Activated CD4-positive, alpha-beta T cell treated with anti-CD3 and anti-CD28 coated beads, Interleukin-2, amount 50 U/mL, for 16 hours (primary cell): ENCODE measurements at places on chromosomes 4 and X.
A peak's percentile ranks its signal among the peaks of the same experiment; 100 is the strongest.

DNA sequence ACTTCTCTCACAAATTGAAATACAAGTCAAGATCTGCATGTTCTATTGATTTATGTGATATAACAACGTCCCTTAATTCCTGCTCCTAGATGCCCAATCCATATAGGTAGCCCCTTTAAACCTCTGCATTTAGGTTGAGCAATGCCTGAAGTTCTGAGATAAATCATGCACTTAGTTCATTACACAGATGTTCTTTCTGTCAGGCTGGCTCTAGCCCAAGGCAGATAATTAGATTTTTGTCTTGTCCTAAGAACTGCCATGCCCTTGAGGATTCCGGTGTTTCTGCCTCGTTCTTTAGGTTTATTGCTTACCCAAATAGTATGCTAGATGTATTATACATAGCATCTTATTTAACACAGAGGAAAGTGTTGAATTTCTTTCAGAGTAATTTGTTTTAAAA lies 143.1 kb downstream of the TRAM1L1 start:
- DNase-seq: no peak

DNA sequence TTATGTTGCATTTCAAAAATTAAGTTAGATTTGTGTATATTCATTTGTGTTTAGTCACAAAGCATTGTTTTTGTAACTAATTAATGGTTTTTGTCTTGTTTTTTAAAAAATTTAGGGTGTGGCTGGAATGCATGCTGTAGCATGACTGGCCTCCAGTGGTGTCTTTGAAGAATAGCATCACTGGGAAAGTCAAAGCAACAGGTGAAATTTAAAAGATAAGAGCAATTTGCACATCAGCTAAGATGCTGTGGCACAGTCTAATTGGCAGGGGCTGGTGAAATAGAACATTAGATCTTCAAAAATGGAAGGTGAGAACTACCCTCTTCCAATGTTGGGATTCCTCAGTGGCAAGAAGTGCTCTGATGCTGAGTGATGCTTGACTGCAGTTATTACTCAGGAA lies 45.3 kb downstream of the ANK2 start:
- no peak for DNase-seq

DNA sequence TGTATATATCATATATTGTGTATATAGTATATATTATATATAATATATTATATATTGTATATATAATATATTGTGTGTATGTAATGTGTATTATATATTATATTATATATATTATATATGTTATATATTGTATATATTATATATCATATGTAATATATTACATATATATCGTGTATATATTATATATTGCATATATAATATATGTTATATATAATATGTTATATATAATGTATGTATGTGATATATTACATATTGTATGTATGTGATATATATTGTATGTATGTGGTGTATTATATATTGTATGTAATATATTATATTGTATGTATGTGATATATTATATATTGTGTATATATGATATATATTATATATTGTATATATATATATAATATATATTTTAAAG lies 30.5 kb downstream of the RAB40A start:
- no peak for DNase-seq

DNA sequence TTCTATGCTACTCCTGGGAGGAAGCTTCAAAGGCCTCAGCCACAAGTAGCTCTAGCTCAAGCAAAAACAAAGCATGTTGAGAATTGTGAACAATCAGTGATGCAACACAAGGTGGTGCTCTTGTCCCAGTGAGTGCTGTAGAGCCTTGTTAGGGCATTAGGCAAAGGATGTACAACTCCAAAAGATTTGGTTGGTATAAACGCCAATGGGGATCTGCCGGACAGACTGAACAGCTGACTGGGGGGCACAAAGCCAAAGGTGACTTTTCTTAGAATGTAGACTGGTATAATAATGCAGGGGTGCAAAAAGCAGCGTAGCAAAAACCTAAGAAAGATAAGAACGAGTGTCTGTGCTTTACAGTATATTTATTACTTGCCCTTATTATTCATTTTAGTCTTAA lies 62.6 kb upstream of the ALB start:
- peak; percentile 7 for DNase-seq

- no peak for DNase-seq
Observed at GRCh38 chr4:81214144-81214880, 710 bp downstream of the PRKG2 start.

- DNase-seq: no peak
Observed at GRCh38 chr4:10276152-10276551, 159.6 kb upstream of the WDR1 start.

GRCh38 chr4:112819729-112820128 lies 182.8 kb downstream of the LARP7 start:
- DNase-seq: no peak

- DNase-seq: no peak
Observed at GRCh38 chr4:7414736-7415510, 19.8 kb downstream of the PSAPL1 start.

DNA sequence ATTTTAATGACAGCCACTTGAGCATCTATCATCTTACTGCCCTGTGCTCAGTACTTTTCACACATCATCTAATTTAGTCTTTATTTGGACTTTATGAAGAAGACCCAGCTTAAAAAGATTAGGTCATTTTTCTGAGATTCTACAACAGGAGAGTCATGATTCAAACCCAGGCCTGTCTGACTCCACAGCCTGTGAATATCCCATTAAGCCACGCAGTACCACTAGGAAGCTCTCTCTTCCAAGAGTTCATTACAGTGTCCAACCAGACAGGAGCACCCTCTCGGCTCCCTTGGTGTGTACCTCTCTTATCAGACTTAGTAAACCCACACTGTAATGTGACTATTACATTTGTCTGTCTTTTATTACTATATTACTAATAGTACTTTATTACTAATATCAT lies 332.8 kb downstream of the DHX15 start:
- DNase-seq: no peak
